ENCODE measurements at places on chromosomes 16 and 17.

GRCh38 chr16:85767531-85767930, 16.6 kb upstream of the C16orf74 start:
- DNase-seq = no peak

DNA sequence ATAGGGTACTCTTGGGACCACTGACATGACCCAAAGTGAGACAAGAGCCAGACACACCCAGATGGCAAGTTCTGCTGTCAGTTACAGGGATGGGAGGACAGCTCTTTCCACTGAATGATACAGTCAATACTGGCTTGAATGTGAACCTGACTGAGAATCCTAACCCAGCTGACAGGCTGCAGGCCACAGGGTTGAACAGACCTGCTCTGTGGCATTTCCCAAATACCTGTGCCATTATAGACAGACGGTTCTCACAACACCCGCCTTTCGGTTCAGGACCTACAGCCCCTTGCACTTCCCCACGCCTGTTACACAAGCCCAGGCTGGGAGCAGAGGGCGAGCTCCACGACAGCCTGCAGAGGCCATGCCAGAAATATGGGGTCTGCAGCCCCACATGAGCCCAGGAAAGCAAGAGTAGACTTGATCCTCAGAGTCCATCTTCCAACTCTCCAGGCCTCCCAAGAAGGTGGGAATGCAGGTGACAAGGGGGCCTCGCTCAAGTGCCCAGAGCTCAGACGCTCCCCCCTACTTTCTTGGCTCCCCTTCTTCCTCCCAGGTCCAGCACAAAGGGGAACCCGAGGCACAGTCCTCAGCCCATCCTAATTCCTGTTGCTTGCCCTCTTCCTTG, 314.3 kb downstream of the SOX9 start:
- no peak for DNase-seq

DNA sequence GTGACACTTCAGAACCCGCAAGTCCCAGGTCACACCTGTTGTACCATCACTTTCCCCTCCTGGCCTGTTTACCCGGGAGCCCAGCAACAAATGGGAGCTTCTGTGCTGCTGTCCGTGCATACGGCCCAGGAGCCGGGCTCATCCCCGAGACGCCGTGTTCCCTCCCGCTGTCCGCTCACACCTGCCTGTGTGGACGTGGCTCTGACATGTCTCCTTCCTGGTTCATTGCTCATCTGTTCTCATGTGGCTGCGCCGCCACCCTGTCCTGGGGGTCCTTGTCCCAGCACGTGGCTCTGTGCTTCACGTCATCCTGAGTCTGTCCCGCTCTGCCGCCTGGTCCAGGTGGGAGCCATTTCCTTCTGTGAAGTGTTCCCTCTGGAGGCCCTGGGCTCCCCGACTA, 37.9 kb downstream of the TBCD start:
- no peak for DNase-seq

- peak; percentile 90 for DNase-seq
Measured at GRCh38 chr17:10737168-10737622, 7.4 kb upstream of the TMEM220 start.

DNA sequence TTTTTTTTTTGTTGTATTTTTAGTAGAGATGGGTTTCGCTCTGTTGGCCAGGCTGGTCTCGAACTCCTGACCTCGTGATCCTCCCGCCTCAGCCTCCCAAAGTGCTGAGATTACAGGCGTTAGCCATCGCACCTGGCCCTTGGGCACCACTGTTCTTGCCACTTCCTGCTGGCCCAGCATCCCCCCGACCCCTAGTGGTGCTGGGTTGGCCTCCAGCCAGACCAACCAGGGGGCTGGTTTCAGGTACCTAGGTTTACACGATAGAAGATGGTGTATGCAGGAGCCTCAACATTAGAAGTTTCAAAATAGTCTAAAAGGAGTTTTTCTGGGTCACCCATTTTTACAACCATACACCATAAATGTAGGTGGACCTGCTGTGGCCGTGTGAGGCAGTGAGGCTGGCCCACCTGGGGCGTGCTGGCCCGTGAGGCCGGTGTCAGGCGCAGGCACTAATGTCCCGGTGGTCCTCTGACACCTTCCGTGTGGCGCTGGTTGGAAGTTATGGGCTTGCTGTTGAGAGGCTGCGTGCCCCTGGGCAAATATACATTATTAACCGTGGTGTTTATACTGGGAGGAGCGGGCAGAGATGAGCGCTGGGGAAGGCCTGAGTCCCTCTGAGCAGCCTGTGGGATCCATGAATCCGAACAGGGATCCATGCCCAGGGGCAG, 43.5 kb downstream of the CFAP20 start:
- DNase-seq = no peak

- no peak for DNase-seq
Measured at GRCh38 chr16:1708768-1709180, 2.8 kb downstream of the MAPK8IP3 start.

GRCh38 chr17:35433075-35433894, 985 bp upstream of the SLFN12 start:
- DNase-seq = no peak

GRCh38 chr17:40399185-40399584, 18.5 kb downstream of the TOP2A start:
- no peak for DNase-seq

DNA sequence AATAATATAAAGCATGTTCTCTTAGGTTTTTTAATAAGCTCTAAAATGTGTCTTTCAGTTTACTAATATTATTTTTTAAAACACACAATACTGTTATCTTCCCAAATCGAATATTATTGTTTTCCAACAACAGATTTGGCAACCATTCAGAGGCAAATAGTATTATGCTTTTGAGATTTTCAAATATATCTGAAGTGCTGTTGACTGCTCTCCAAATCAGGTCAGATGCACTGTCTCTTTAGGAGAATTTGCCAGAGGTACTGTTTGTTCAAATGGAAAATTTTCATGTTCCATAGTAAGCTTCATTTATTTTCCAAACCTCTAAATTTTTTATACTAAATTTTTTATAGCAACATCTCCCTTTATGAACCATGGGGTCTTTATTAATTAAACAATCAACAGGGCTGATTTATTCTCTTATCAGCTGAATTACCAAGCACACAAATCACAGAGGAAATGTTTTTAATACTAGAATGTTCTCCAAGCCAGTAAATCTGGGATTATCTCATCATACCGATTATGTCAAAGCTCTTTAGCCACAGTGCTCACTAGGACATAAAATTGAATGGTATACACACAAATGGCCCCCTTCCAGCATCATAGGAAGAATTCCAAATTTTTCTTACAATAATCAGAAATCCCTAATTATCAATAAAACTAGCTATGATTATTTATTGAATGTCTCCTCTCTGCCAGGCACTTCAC, 108.8 kb upstream of the HLF start:
- no peak for DNase-seq

- DNase-seq = no peak
Measured at GRCh38 chr16:53132406-53132805, 77.6 kb downstream of the CHD9 start.

GRCh38 chr17:74012465-74012864, 191.0 kb upstream of the RPL38 start:
- DNase-seq = no peak

GRCh38 chr17:48576479-48577309, 1.5 kb downstream of the HOXB4 start:
- no peak for DNase-seq

DNA sequence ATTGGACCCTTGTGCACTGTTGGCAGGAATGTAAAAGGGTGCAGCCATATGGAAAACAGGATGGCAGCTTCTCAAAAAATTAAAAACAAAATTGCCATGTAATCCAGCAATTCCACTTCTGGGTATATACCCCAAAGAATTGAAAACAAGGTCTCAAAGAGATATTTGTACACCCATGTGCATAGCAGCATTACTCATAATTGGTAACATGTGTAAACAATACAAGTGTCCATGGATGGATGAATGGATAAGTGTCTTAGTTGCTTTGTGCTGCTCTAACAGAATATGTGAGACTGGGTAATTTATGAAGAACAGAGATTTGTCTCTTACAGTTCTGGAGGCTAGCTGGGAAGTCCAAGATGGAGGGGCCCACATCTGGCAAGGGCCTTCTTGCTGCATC, 3.8 kb upstream of the RUNDC3A start:
- no peak for DNase-seq

GRCh38 chr17:58504826-58505351, 9.5 kb downstream of the MTMR4 start:
- no peak for DNase-seq

- no peak for DNase-seq
Measured at GRCh38 chr17:78728495-78728894, 53.6 kb downstream of the CYTH1 start.

Measured in vagina (tissue), 2 donors.